ENCODE measurements at places on chromosomes 2 and 18.

DNA sequence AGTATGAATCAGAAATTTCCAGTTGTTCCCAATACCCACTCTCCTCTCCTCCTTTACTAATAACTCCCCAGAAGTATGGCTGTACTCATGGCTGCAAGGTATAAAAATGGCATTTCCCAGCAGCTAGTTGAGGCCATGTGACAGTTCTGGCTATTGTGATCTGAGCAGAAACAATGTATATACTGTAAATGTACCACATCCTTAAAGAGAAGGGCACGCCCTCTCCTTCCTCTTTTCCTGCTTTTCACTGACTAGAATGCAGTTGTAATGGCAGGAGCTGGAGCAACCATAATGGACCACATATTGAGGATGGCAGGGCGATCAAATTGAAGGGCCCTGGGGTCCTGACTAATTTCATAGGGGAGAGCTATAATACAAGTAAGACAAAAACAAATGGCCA, 211.2 kb downstream of the TNS1 start:
- DNase-seq: no peak

DNA sequence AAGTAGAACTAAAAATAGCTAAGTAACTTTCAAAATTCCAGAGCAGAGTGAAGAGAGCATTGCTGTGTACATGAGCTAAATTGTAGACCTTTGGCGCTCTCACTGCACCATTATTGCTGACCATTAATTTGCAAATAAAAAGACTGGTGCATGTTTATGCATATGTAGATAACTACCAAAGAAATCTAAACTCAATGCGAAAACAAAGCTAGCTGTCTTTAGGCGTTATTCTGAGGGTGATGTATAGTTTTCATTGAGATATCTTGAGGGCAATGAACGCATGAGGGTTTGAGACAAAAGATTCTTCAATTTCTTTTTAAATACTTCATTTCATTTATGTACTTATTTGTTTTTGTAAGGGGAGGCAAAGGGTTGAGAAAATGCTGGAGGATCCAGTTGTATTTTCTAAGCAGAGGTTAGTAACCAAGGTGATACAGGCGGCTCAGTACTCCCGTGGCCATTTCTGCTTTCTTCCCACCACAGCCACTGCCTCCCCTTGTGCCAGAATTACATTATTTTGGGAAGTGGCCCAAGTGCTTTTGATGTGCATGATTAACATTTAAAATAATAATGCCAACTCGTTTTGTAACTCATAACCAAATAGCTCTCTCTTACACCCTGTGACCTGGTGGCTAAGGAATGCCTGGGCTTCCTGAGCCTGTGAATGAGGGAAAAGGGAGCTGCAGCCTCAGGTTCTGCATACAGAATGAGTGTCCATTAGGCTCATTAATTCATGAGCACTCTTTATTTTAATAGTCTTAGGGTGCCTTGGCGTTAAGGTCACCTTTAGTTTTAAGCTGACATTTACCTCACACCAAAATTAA, 797.8 kb upstream of the GYPC start:
- DNase-seq: no peak

DNA sequence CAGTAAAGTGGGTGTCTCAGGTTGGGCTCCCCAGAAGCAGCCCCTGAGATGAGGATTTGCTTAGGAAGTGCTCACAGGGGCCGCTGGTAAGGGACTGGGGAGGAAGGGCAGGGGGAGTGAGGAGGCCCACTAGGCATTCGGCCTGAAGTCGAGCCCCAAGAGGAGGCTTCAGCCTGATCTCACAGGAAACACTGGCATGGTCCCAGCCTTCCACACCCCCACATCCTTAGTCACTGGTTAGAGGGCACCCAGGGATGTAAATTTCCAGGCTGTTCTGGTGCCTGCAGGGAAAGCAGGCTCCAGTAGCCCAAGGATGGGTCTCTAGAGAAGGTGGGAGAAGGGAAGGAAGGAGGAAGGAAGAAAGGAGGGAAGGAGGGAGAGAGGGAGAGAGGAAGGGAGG, 22.4 kb upstream of the KCNK3 start:
- no peak for DNase-seq

DNA sequence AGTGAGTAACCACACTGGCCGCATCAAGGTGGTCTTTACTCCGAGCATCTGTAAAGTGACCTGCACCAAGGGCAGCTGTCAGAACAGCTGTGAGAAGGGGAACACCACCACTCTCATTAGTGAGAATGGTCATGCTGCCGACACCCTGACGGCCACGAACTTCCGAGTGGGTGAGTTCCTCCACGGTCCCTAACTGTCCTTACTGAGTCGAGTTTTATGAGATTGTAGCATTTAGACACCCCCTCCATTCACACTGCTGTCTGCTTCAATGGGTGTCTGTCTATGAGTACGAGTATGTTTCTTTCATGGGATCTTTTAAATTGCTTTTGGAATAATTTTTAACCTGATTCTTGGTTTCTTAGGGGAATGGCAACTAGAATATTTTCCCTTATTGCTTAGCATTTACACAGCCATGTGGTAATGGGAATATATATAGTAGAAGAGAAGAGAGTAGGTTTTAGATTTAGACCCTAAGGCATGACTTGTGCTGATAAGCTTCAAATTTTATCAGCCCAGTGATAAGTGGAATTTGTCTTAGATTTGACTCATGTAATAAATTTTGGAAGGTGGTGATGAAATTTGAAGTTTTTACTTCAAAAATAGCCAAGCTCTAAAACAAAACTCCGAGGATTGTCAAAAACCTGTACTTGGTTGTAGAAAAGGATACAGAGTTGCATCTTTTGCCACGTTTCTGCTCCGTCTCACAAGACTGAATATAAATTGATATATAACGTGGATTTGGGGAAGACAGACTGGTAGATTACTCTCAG, 188.2 kb downstream of the LTBP1 start:
- no peak for DNase-seq

- no peak for DNase-seq
Observed at GRCh38 chr2:37873749-37874330, 51.2 kb upstream of the RMDN2 start.

GRCh38 chr2:174678395-174678794, 80.8 kb upstream of the WIPF1 start:
- DNase-seq: no peak

DNA sequence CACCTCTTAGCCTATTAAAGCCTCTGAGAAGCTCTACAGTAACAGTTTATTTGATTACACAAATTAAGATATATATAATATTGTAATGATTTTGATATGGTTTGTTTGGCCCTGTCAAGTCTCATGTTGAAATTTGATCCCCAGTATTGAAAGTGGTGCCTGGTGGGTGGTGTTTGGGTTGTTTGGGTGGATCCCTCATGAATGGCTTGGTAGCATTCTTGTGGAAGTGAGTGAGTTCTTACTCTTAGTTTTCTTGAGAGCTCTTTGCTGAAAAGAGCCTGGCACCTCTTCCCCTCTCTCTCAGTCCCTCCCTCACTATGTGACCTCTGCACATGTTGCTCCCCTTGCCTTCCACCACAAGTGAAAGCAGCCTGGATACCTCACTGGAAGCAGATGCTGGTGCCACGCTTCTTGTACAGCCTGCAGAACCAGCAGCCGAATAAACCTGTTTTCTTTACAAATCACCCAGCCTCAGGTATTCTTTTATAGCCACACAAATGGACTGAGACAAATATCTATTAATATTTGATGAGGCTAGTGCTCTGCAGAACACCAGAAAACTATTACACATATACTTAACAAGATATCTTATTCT, 52.8 kb downstream of the SLC4A10 start:
- DNase-seq: no peak

DNA sequence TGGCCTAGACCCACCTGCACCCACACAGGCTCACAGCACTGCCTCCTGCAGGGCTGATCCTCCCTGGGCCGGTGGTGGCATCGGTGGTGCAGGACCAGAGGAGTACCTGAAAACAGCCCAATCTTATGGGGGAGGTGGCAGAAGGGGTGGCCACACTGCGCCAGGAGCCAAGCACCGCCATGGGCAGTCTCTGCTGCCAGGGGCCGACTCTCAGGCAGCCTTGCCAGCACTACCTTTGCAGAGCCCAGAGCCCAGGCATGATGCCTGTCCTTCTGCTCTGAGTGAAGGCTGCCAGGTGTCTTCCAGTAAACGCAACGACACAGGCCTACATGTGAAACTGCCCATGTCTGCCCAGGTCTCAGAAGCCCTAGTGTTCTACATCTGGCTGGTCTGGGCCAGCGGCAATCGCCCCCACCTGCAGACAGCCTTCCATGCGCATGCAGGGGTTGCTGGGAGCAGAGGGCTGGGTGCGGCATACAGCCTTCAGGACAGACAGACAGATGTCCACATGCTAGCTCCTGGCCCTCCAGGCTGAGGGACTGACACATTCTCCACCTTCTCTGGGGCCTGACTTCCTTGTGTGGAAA, 6.8 kb downstream of the HS6ST1 start:
- no peak for DNase-seq

DNA sequence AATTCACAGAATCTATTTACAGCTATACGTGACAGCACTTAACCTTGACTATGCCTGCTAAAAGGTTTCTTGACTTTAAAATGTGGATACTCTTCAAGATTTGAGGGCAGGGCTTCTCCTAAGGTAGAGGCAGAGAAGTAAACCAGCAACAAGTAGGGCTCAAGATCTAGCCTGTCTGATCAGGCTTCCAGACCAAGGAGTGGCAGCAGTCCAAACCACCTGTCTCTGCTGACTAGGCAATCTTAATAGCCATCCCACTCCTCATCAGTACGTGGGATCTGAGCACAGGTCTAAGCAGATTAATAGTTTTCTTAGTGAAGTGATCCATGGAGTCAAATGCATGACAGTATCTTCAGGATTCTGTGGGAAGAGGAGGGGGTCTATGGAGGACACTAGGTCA, 100.4 kb downstream of the GPD2 start:
- DNase-seq: no peak

GRCh38 chr18:939958-940357, 35.3 kb downstream of the ADCYAP1 start:
- DNase-seq: no peak

DNA sequence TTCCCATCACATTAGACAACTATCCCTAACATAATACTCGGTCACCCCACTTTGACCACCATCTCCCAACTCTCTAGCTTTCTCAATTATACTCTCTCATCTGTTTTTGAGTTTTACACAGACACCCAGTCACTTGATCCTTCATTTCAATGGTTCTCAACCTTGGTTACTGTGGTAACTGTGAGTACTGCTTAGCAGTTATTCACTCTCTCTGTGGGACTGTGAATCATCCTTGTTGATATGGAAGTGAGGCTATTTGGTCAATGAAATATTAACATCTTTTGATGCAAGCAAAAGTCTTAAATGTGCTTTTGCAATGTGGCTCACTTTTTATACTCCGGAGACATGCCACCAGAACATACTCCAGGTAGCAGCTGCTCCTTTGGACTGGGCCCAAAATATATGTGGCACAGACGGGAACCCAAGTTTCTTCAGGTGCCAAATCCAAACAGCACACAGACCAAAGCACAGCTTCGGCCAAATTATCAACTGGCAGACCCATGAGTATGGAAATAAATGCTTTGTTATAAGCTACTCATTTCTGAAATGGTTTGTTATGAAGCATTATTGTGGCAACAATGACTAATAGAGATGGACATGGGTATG, 75.0 kb upstream of the SLC25A52 start:
- DNase-seq: no peak

DNA sequence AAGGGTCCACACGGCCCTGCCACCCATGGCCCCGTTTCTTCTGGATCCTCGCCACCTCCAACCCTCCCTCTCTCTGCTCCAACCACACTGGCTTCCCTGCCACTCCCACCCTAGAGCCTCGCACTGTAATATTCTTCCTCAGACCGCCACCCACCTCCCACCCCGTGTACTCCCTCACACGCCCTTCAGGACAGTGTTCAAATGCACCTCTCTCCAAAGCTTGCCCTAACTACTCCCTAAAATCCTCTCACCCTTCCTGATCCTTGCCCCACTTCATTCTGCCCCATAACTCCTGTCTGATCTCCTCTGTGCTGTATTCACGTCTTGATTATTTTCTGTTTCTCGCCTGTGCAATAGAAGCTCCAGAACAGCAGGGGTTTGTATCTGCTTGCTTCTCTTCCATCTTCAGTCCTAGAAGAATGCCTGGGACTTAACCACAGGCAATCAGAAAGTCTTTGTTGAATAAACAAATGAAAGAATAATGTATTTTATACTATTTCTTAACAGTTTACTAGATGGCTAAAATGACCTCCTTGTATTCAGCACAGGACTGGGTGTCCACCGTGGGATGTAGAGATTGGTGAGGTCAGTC, 25.5 kb downstream of the EPB41L3 start:
- DNase-seq: no peak

DNA sequence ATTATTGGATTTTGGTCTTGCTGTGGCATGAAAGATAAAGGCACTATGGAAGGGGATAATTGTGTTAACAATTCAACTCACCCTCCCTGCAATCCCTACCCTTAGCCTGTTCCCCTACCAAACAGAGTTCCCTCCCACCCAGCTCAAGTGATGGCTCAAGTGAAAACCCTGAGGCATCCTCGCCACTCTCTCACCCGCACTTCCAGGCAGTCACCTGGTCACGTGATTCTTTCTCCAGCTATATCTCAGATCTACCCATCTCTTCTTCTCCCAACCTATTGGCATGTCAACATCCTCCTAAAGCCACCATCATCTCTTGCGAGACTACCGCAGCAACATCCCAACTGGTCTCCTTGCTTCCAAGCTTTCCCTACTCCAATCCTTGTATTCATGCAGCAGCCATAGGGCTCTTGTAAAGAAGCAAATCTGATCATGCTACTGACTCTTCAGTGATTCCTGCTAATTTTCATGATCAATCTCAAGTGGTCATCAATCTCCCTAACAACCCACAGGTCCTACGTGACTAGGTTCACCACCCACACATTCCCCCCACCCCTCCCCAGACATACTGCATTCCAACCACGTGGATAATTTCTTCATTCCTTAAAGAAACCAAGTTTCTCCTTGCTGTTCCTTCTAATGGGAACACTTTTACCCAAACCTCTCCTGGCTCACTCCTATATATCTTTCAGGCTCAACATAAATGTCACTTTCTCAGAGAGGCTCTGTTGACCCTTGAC, 66.7 kb downstream of the MBD2 start:
- no peak for DNase-seq

DNA sequence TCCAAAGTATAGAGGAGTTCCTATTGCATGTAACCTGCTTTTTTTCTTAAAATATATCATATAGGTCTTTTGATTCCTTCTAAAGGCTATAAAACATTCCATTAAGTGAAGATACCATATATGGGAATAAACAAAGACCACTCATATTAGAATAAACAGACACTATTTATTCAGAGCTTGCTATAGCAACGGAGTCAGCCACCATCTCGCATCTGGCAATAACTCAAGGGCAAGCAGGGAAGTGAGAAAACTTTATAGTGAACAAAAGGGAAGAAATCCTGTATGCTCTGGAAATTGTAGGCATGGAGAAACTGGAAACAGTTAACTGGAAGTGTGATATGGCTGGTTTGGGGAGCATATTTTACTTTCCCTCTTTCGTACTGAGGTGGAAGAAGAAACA, 301.9 kb downstream of the PTH2R start:
- DNase-seq: no peak

Measured in stimulated activated CD8-positive, alpha-beta memory T cell treated with anti-CD3 and anti-CD28 coated beads, Interleukin-15, amount 100 ng/mL, for 1 hour (primary cell).